ENCODE measurements at places on chromosomes 7 and 10.

GRCh38 chr10:128873411-128874054, 593.5 kb upstream of the MGMT start:
- no peak for DNase-seq

DNA sequence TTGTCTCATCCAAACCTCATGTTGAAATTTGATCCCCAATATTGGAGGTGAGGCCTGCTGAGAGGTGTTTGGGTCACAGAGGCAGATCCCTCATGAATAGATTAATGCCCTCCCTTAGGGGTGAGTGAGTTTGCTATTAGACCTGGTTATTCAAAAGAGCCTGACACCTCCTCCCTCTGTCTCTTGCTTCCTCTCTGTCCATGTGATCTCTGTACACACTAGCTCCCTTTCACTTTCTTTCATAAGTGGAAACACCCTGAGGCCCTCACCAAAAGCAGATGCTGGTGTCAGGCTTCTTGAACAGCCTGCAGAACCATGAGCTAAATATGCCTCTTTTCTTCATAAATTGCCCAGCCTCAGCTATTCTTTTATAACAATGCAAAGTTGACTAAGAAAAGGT, 447.1 kb downstream of the MDFIC start:
- DNase-seq: no peak

DNA sequence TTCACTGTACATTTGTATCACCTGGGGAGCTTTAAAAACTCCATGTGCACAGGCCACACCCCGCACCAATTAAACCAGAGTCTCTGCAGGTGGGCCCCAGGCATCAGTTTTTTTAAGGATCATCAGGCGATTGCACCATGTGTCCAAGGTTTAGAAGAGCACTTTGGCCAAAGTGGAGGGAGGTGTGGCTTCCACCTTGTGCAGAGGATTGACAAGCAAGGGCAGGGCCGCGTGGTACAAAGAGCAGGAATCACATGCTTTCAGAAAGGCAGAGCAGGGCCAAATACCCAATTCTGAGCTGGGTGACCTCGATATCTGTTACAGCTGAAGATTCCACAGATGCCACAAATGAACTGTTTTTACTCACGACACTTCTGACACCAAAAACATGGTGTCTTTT, 52.4 kb downstream of the NOC3L start:
- no peak for DNase-seq

- no peak for DNase-seq
Measured at GRCh38 chr10:5465976-5466450, 33.4 kb downstream of the CALML5 start.
